ENCODE measurements at places on chromosomes 4 and X.
A peak's percentile ranks its signal among the peaks of the same experiment; 100 is the strongest.

- DNase-seq = no peak
Measured at GRCh38 chrX:132034648-132035047, 11.5 kb downstream of the STK26 start.

GRCh38 chrX:10286195-10286594, 129.4 kb downstream of the CLCN4 start:
- DNase-seq = no peak

GRCh38 chr4:184444953-184445309, 29.4 kb downstream of the IRF2 start:
- DNase-seq = peak; percentile 63

- no peak for DNase-seq
Measured at GRCh38 chrX:6734844-6735634, 200.1 kb upstream of the VCX3A start.

GRCh38 chr4:182189103-182189878, 53.9 kb upstream of the TENM3 start:
- DNase-seq = no peak

DNA sequence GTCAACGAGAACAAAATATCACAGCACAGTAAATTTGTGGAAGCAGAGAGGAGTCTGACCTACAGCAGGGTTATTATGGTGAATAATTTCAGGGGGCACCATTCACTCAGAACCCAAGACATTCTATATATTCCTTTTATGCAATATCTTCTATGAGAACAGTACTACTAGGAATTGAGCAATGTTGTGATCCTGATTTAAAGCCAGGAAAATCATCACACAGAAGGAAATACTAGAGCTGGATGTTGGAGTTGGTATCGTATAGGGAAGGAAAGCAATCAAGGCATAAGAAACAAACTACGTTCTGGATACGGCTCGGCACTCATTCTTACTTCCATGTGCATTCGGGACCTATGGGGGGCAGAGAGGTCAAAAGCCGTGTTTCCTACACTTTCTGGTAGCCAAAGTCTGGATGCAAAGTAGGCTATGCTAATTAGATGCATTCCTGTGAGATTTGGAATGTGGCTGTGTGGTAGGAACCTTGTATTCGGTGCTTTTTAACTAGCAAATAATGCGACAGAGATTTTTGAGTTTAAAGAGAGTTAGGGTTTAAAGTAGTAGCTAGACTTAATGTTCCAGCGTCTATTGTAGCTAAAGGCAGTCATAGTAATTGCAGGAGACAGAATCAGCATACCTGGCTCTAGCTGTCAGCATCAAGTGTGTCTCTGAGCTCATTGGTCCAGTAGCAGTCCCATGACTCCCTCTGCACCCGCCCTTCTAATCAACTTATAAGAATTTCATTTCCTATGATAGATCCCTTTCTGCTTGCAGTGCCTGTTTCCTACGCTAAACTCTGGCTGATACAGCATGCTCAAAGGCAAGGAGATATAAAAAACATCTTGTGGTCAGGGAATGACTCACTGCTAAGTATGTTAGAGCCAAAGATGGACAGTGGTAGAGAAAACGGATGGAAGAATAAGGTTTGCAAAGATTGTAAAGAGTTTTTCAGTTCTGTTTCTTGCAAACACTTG, 43.3 kb upstream of the PDGFC start:
- no peak for DNase-seq

- no peak for DNase-seq
Measured at GRCh38 chr4:3335982-3336381, 43.2 kb downstream of the RGS12 start.

DNA sequence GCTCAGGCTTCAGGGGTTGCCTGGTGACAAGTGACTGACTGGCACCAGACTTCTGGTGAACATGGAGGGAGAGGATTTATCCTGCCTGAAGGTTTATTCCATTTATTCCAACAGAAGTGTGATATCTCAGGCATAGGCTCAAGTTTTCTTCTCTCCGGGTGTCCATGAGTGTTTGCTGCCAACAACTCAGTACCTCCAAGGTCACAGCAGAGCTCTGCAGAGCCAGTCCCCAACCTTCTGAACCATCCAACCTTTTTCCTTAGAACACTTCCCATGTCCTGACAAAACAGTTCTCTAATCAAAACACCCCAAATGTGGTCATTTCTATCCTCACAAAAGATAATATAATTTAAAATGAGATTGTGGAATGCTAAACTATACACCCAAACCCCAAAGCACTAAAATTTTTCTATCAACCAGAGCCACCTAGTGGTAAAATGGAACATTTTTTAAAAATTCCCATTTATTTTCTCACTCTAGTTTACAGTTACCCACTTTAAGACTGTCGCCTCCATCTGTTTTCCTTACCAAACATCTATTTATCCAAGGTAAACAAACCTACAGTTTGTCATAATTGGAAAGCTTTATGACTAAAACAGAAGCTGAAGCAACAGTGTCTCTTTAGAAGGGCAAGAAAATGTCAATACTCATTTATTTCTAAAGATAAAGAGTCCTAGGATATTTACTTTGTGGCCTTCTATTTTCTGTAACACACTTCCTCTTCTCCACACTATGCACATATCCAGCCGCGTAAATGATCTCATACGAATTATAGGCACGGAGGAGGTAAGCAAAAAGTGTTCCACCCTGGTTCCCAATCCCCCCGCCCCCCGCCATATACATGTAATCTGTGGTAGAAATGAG, 39.5 kb downstream of the TMEM154 start:
- DNase-seq = peak; percentile 33

GRCh38 chrX:10555846-10556245, 64.5 kb downstream of the MID1 start:
- no peak for DNase-seq

- DNase-seq = no peak
Measured at GRCh38 chr4:118738090-118738489, 52.9 kb downstream of the METTL14 start.

GRCh38 chr4:113411496-113411938, 350.0 kb downstream of the CAMK2D start:
- no peak for DNase-seq

GRCh38 chr4:2104556-2105345, 45.6 kb downstream of the NAT8L start:
- no peak for DNase-seq

GRCh38 chr4:176266026-176266425, 3.0 kb downstream of the ASB5 start:
- no peak for DNase-seq

- DNase-seq = peak; percentile 27
Measured at GRCh38 chrX:3638280-3638873, 75.1 kb downstream of the PRKX start.

DNA sequence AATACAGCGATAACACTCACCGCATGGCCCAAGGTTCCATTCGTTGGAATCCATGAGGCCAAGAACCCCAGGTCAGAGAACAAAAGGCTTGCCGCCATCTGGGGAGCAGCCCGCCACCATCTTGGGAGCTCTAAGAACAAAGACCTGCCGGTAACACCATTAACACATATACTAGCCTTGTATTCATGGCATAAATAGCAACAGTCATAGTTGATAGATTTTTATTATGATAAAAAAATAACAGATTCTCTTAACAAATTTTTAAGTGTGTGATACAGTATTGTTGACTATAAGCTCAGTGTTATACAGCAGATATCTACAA, 309.4 kb downstream of the GLUD2 start:
- no peak for DNase-seq

DNA sequence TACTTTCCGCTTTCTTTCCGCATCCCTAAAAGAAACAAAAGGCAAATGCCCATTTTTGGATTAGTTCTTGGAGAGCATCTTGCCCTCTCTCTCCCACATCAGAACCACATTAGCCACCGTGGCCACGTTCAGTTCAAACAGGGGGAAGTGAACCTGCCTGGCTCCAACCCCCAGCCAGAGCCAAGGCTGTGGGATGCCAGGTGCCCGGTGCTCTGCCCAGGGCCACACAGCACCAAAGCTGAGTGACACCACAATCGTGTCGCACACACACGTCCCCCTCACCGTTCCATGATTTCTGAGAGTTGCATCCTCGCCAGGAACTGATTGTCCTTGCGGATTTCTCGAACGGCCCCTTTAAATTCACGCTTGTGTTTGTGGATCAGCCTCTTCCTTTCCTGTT, 24.3 kb downstream of the NOP14 start:
- DNase-seq = no peak

- peak; percentile 32 for DNase-seq
Measured at GRCh38 chr4:82373486-82373815, 340 bp downstream of the HNRNPD start.

- DNase-seq = no peak
Measured at GRCh38 chr4:187598196-187598595, 397.4 kb upstream of the ZFP42 start.

- DNase-seq = no peak
Measured at GRCh38 chr4:123398853-123399626, 2.4 kb downstream of the SPRY1 start.

- no peak for DNase-seq
Measured at GRCh38 chr4:71625005-71625404, 158.9 kb downstream of the GC start.

DNA sequence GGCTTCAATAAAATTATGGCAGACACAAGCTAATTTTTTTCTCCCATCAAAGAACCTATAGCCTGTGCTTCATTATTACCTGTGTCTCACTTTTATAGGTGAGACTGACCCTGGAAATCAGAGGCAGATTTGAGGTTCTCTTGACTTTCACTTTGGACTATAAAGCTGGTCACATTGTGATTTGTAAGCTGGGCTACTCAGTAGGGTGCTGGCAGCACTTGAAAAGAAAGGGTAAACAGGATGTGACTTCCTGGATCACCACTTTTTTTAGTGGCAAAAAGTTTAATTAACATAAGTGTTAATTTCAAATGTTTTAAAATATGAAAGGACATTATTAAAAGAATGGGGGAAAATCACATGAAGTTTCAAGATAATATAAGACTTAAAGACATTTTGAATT, 50.6 kb upstream of the GATB start:
- no peak for DNase-seq

DNA sequence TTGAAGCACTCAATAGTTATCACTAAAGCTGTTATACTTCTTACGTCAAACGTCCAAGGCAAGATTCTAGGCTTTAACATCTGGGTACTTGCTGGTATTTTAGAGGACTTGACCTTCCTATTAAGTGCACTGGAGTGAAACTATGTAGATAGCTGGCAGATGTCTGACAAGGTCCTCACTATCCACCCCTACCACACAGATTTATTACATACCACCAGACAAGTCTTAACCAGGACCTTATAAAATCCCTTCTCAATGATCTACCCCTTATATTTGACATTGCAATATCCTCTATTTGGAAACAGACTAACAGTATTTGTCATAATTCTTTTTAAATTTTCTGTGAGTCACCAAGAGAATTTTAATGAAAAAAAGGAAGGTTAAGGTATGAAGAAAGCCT, 78.8 kb downstream of the PDGFC start:
- DNase-seq = no peak

GRCh38 chr4:90542216-90542615, 415.0 kb downstream of the CCSER1 start:
- DNase-seq = no peak

DNA sequence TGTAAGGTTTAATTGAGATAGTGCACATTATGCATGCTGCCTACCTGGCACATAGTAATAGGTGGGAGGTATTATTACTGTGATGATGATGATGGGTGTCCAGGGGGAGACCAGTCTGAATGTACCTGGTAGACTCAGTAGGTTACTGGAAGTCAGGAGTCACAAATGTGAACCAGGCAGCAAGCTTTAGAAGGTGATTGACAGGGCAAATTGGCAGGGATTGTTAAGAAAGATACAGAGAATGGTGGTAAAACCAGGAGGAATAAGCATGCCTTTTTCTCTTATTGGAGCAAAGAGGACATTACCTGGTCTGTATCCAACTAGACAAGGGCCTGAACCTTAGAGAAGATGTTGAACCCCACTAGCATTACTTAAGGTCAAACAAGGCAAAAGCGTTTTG, 108.1 kb downstream of the ANXA3 start:
- DNase-seq = no peak

GRCh38 chr4:158376106-158376840, 145.4 kb upstream of the RXFP1 start:
- DNase-seq = no peak

DNA sequence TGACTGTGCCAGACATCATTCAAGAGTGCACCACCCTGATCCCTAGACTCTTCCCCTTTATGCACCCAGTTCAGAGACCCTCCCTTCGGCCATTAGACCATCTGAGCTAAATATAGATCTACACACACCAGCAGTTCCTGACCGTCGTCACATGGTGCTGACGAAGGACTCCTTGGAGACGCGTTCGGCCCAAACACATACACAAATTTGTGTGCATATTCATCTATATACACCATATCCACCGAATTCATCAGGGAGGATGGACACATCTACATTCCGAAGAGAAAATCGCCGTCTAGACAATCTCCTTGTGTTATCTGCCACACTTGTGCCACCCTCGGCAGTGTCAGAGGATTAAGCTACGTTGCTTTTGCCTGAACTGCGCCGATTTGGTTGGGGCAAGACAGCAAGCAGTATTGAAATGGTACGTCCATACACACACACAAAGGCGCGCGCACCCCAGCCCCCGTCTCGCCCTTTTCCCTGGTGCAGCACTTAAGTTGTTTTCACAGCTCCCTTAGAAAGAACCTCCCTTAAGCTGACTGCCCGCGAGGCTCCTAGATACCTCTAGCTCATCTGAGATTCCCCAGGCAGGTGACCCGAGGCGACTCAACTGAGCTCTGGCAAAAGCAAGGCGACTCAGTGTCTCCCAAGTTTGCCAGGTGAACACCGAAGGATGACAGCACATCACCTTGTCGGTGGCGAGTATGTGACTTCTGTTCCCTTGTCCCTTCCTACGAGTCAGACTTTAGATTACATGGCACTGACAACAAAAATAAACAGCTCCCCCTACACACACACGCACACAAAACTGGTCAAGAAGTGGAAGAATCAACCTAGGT, 1.0 kb downstream of the RASGEF1B start:
- peak; percentile 24 for DNase-seq

DNA sequence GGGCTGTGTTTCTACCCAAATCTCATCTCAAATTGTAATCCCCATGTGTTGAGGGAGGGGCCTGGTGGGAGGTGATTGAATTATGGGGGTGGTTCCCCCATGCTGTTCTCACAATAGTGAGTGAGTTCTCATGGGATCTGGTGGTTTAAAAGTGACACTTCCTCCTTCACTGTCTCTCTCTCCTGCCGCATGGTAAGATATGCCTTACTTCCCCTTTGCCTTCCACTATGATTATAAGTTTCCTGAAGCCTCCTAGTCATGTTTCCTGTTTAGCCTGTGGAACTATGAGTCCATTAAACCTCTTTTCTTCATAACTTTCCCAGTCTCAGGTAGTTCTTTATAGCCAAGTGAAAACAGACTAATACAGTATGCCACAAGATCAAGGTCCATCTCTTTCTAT, 70.0 kb upstream of the MSX1 start:
- DNase-seq = no peak
